ENCODE measurements at places on chromosomes 3 and 15. TPM values are rescaled to one million over a fixed set of nuclear protein-coding genes. Genes with fewer than 3 reads are reported as not detected.

The CD200 gene
- polyA plus RNA-seq: 41.6 TPM

The FGF12 gene
- polyA plus RNA-seq: 7.0 TPM

The AQP9 gene
- polyA plus RNA-seq: 0.18 TPM

The CELF6 gene
- polyA plus RNA-seq: 5.1 TPM

The BLOC1S6 gene
- polyA plus RNA-seq: 53.3 TPM

The ISG20 gene
- 1.2 TPM for polyA plus RNA-seq

The LINGO1 gene
- 12.8 TPM for polyA plus RNA-seq

The GUCA1C gene
- 0.52 TPM for polyA plus RNA-seq

The SECISBP2L gene
- 73.8 TPM for polyA plus RNA-seq

The ROPN1 gene
- polyA plus RNA-seq: 0.25 TPM

The KAT2B gene
- 29.9 TPM for polyA plus RNA-seq

The FGD5 gene
- 20.9 TPM for polyA plus RNA-seq

The ZNF80 gene
- 0.15 TPM for polyA plus RNA-seq

The SLC2A2 gene
- 19.5 TPM for polyA plus RNA-seq

The ANKRD63 gene
- 0.17 TPM for polyA plus RNA-seq

The GABRA5 gene
- 0.38 TPM for polyA plus RNA-seq

The ZPLD1 gene
- 0.60 TPM for polyA plus RNA-seq

The P2RY1 gene
- polyA plus RNA-seq: 3.3 TPM

The ECE2 gene
- polyA plus RNA-seq: not detected

The TAGLN3 gene
- 2.3 TPM for polyA plus RNA-seq

The TF gene
- 7.9 TPM for polyA plus RNA-seq

The PPM1M gene
- 16.6 TPM for polyA plus RNA-seq

The CCR9 gene
- polyA plus RNA-seq: 0.05 TPM

The UBAP1L gene
- polyA plus RNA-seq: 6.9 TPM

The FOXL2 gene
- polyA plus RNA-seq: not detected

The GALNT15 gene
- polyA plus RNA-seq: 2.1 TPM

The MAN2C1 gene
- 180 TPM for polyA plus RNA-seq

The SNURF gene
- 25.9 TPM for polyA plus RNA-seq

The GOLGA8A gene
- polyA plus RNA-seq: 157 TPM

The GPX1 gene
- 84.1 TPM for polyA plus RNA-seq

The MRPS22 gene
- polyA plus RNA-seq: 68.8 TPM

The ALG1L2 gene
- 3.3 TPM for polyA plus RNA-seq

The LIPH gene
- polyA plus RNA-seq: 0.93 TPM

The ALDH1A3 gene
- 5.7 TPM for polyA plus RNA-seq

The PARP14 gene
- polyA plus RNA-seq: 30.4 TPM

The EXOG gene
- 23.4 TPM for polyA plus RNA-seq

The CD86 gene
- 1.3 TPM for polyA plus RNA-seq

The VILL gene
- 9.9 TPM for polyA plus RNA-seq

Measured in left kidney (tissue), 8 donors.